NCI-H510A (cell line): ENCODE measurements at places on chromosomes 13 and 19.

DNA sequence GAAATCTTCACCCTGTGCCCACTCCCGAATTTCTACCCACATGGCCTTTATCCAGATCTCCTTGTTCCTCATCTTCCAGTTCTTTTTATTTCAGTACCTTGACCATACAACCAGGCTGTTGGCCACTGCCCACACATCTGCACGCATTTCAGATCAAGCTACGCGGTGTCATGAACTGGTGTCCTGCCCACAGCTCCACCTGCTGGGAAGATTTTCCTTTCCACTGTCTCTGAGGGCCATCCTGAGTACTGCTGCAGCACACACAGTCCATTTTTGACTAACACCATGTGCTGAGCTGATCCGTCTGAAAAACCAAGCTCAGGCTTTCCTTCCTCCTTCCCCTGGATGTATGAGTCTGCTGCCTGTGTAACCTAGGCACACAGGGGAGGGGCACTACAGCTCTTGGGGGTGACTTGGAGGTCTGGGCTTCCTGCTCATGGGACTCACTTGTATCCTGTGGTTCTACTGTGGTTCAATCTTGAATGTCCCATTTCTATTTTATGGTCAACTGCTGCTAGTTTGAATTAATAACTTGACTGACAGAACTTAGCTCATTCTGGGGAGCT is 71.9 kb downstream of the WASF3 start:
- no peak for DNase-seq

DNA sequence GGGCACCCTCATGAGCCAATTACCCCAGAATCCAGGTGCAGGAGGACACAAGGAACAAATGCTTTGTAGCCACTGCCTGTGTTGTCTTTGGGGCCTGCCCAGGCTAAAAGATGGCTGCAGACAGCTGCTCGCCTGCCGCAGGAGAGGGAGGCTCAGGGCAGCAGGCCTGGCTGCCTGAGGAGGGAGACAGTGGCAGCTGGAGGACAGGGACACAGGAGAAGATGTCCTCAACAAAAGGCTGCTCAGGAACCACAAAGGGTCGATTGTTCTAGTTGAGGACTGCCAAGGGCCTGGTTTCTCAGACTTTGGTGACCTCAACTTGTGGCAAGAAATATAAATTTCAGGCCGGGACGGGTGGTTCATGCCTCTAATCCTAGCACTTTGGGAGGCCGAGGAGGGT is 7.6 kb downstream of the SIRT2 start:
- DNase-seq, result no peak

GRCh38 chr13:113544071-113544891 is 40.3 kb upstream of the TFDP1 start:
- DNase-seq, result no peak

- no peak for DNase-seq
Observed at GRCh38 chr13:98823442-98823841, 71.0 kb upstream of the SLC15A1 start.

DNA sequence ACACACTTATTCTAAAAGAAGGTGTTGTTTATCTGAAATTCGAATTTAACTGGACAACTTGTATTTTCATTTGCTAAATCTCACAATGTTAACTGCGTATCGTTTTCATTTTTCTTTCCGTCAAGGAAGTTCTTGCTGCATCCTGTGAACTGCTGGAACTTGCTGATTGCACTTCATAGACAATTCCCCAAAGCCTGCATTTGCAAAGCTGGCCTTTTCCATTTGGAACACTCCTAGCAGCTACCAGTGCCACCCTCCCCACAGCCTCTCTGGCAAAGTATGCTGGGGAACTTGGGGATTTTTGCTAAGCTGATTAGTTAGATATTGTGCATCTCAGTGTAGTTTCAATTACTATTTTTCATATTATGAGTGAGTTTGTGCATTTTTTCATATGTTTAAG is 20.4 kb upstream of the ARGLU1 start:
- no peak for DNase-seq

DNA sequence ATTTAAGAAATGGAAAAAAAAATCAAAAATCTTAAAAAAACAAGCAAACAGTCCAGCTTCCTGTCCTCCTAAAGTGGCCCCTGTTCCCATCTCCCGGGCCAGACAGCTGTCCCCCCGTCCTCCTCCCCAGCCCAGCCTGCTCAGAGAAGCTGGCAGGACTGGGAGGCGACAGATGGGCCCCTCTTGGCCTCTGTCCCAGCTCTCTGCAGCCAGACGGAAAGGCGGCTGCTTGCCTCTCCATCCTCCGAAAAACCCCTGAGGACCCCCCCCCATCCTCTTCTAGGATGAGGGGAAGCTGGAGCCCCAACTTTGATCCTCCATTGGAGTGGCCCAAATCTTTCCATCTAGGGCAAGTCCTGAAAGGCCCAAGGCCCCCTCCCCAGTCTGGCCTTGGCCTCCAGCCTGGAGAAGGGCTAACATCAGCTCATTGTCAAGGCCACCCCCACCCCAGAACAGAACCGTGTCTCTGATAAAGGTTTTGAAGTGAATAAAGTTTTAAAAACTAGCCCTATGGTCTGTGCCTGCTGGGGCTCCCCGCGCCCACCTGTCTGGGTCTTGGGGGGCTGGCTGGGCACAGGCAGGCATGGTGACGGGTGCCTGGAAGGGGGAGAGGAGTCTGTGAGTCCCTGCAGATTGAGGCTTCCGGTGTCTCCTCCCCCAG is 3.8 kb downstream of the GADD45GIP1 start:
- no peak for DNase-seq

- no peak for DNase-seq
Observed at GRCh38 chr19:50823389-50824042, at the start of gene KLK1. TSS of gene KLK1 (minus strand) at chr19:50823787. CDS start at chr19:50823748, 39 bp downstream.

- no peak for DNase-seq
Observed at GRCh38 chr13:48263196-48263595, 30.2 kb downstream of the ITM2B start.

- no peak for DNase-seq
Observed at GRCh38 chr13:27976362-27977091, 7.4 kb upstream of the CDX2 start.

GRCh38 chr13:67880916-67881315 is 650.8 kb upstream of the PCDH9 start:
- no peak for DNase-seq

DNA sequence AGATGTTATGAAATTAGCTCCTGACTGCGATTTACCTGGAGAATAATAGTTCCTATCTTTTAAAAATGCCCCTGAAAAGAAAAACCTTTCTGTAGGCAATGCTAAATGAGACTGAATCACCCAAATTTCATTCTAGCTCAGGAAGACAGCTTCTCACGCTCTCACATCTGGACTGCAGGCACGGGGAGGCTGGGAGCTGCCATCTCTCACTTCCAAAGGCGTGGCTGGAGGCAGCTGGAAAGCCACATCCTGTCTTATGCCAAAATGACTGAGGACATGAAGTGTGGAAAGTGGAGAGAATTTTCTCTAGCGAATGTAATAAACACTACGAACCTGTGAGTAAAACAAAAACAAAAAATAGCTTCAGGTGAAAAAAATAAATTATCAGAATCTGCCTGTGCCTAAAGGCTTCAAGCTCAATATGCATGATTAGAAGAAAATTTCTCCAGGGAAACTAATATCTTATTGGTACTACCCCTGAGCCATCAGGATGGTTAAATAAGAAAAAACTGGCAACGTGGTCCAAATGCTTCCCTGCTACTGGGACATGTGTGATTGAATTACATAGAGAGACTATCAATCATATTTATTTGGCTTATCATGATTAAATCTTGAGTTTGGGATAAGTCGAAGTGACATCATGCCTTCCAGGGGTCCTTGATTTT is 58.1 kb upstream of the UBL3 start:
- DNase-seq, result no peak

- DNase-seq, result no peak
Observed at GRCh38 chr19:48379058-48379457, 12.3 kb downstream of the KDELR1 start.

DNA sequence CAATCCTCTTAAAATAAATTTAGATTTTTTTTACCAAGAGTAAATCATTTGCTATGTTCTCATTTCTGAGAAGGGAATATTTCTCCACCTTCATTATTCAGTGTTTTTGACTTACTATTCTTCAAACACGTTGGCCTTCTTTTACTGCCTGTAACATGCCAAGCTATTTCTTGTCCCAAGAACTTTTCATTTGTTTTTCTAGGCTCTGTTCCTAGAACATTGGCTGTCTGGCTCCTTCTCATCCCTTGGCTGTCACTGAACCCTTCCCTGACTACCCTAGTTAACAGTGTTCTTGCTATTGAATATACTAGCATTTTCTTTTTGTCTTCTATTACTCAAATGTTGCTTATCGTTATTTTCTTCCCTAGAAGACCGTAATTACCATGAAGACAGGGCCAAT is 248.1 kb downstream of the ITGBL1 start:
- DNase-seq, result no peak

DNA sequence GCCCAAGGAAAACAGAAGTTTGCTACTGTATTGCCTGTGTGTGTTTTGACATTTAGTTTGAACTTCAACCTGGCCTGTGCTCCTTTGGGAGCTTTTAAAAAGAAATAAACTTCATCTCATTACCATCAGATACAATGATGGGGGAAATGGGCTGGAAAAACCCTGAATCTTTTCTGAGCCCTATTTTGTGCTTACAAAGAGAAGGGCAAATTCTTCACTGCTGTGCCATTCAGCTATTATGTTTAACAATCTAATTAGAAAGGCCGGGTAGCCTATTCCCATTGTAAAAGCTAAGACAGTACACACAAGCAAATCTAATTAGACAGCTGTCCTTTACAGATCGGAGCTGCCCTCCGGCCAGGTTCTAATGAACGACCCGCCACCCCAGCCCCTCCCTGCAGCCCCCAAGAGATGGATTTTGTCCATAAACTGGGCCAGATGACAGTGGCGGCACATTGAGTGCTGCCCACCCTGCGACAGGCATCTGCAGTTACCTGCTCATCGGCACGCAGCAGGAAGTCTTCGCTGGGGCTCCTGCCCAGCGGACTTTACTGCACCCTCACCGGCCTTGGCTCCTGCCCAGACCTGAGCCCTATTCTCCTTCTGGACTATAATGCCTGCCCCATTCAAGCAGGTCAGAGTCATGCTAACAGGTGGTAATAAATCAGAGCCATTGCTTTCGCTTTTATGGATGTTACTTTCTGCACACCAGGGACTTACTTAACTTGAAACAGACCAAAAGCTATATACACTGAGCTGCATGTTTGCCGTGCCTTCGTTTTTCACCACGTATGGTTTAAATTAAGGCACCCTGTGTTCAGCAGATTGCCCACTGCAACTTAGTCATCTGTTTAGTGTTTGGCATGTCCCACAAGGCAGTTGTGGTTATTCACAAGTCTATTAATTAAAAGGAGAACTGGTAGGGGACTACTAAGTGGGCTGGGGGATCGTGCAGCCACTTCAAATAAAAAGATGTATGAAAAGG is 549.6 kb downstream of the FGF9 start:
- no peak for DNase-seq
